ENCODE measurements at places on chromosomes 6 and 20. TPM values are rescaled to one million over a fixed set of nuclear protein-coding genes. Genes with fewer than 3 reads are reported as not detected.

GRCh38 chr20:37895166-37895565, 7.8 kb upstream of the VSTM2L start:
- no peak overlapping the region for H3K4me3 ChIP-seq
- H3K27me3 ChIP-seq, result peaks cover 10% of the 10 kb centered on the region
- H3K36me3 ChIP-seq, result no peaks in the 10 kb centered on the region
- no peak overlapping the region for H3K27ac ChIP-seq
- no peak for DNase-seq

DNA sequence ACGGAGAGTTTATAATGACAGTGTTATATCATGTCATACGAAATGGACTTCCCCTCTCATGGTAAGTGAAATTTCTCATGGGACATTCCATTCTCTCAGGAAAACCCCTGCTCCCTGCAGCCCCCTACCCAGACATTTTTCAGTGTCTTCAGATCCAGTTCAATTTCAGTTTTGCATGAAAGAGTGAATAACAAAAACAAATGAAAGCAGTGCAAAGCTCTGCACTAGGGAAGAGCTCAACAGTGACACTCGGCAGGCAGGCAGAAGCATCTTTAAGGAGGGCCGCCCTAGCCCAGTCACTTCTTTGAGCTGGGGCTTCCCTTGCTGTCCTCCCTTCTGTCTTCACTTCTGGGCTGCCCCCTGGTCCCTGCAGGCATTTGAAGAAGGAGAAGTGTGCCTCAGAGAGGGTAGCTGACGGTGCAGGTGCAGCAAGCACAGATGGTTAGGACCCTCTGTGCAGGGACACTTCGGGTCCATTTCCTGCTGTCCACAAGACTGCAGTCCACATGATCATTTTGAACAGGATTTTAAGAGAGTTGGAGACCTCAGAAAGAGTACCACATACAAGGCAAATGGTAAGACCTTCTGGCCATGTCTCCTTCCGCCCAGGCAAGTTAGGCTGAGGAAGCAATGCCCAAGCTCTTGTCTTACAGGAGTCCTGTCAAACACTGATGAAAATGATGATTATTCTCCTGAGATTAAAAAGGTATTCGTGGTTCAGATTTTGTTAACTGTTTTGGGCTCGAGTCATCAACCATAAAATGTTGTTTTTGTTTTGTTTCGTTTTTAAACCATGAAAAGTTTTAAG, 5.4 kb upstream of the DUSP22 start:
- H3K4me3 ChIP-seq, result no peak overlapping the region
- H3K27me3 ChIP-seq, result peaks cover 26% of the 10 kb centered on the region
- H3K27ac ChIP-seq, result no peak overlapping the region
- DNase-seq, result no peak
- H3K36me3 ChIP-seq, result no peaks in the 10 kb centered on the region
- peaks cover 4% of the 10 kb centered on the region for H3K4me1 ChIP-seq

DNA sequence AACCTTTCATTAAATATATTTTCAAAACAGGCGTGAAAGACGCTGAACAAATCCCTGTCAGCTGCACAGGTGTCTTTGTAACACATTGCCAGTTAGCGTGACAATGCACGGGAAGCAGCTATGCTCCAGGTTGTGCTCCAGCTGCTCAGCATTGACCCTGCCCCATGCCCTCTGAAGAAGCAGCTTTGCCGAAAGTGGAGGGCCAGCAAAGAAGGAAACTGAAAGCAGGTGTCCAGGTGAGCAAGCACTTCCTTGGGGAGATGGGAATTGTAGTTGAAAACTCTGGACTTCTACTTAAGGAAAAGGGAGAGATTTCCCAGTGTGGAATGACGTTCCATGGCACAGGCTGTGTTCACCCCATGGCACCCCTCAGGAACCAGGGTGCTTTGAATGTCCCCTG, 125.7 kb downstream of the TTLL2 start:
- no peaks in the 10 kb centered on the region for H3K4me1 ChIP-seq
- peaks cover 5% of the 10 kb centered on the region for H3K27me3 ChIP-seq

- H3K4me3 ChIP-seq, result no peak overlapping the region
- H3K27ac ChIP-seq, result no peak overlapping the region
- H3K4me1 ChIP-seq, result peaks cover 5% of the 10 kb centered on the region
- peak; percentile 23 for DNase-seq
- no peaks in the 10 kb centered on the region for H3K36me3 ChIP-seq
- peaks cover 18% of the 10 kb centered on the region for H3K27me3 ChIP-seq
These were observed 36.3 kb upstream of the SULF2 start for GRCh38 chr20:47821481-47822100.

- H3K4me1 ChIP-seq, result peaks cover 4% of the 10 kb centered on the region
- H3K27me3 ChIP-seq, result no peaks in the 10 kb centered on the region
- no peak overlapping the region for H3K4me3 ChIP-seq
- DNase-seq, result no peak
- no peak overlapping the region for H3K27ac ChIP-seq
These were observed 79.0 kb upstream of the POPDC3 start for GRCh38 chr6:105258816-105259215.

GRCh38 chr20:54208548-54209176, 775 bp downstream of the PFDN4 start:
- peak overlapping the region; percentile 86 for H3K4me3 ChIP-seq
- peaks cover 4% of the 10 kb centered on the region for H3K36me3 ChIP-seq
- peak overlapping the region; percentile 91 for H3K27ac ChIP-seq
- no peak for DNase-seq
- peaks cover 18% of the 10 kb centered on the region for H3K4me1 ChIP-seq

GRCh38 chr6:20569000-20569610, 34.8 kb downstream of the CDKAL1 start:
- no peaks in the 10 kb centered on the region for H3K27me3 ChIP-seq
- no peak overlapping the region for H3K4me3 ChIP-seq
- H3K27ac ChIP-seq, result no peak overlapping the region
- DNase-seq, result no peak

DNA sequence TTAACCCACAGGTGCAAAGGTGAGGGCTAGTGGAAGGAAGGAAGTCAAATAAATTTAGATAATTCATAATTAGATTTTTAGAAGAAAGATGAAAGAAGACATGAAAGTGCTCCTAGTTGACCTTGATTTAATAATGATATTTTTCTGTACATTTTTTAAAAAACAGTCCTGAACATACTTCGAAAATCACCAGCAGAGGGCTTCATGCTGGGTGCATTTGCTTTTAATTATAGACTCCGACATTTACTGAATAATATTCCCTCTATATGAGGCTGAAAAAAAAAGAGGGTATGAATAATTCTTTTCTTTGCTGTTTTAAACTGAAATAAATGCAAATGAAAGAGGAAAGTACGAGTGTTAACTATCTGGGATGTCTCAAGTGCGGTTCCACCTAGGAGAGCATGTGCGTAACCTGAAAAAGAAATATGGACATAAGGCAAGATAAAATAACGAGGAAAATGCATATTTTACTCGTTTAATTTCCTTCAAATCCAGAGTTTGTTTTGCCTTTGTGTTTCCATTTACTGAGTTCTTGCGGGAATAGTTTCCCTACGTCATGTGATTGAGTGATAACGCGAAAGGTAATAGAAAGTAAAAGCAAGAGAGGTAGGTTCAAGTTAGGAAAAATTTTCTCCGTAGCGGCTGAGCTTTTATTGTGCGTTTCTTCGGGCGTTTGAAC, 3.1 kb upstream of the TFAP2B start:
- no peak overlapping the region for H3K4me3 ChIP-seq
- no peak overlapping the region for H3K27ac ChIP-seq
- DNase-seq, result no peak
- no peaks in the 10 kb centered on the region for H3K36me3 ChIP-seq
- no peaks in the 10 kb centered on the region for H3K4me1 ChIP-seq
- no peaks in the 10 kb centered on the region for H3K27me3 ChIP-seq

- no peak for DNase-seq
- H3K36me3 ChIP-seq, result no peaks in the 10 kb centered on the region
- H3K27me3 ChIP-seq, result no peaks in the 10 kb centered on the region
These were observed 176.9 kb upstream of the CITED2 start for GRCh38 chr6:139551376-139551775.

DNA sequence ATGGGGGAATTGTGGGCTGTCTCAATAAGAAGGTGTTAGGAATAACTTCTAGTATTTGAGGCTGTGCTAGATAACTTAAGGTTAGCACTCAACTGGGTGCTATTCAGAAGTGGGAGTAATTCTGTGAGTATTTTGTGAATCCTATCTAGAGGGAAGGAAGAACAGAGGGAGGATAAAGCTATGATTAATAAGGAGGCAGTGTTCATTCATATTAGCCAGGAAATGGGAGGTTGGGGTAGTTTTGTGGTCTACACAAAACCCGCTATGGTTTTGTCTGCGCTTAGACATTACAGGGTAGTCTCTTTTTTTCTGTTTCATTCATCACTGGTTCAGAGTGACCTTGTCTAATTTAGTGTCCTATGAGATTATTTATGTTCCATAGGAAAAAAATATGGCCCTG, 341.0 kb downstream of the ARHGAP18 start:
- H3K27me3 ChIP-seq, result no peaks in the 10 kb centered on the region
- H3K36me3 ChIP-seq, result no peaks in the 10 kb centered on the region
- no peak overlapping the region for H3K4me3 ChIP-seq
- DNase-seq, result no peak

DNA sequence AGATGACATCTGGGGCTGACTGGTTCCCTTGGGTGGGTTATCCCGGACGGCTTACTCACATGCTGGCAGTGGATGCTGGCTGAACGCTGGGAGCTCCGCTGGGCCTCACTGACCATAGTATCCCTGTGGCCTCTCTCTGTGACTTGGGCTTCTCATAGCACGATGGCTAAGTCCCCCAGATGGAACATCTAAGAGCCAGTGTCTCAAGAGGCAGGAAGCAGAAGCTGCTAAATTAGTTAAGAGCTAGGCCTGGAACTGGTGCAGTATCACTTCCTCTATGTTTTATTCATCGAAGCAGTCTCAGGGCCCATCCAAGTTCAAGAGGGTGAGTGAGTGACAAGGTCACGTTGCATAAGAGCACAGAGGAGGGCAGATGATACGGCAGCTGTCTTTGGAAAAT, 116.5 kb upstream of the LAMP5 start:
- no peak overlapping the region for H3K27ac ChIP-seq
- no peaks in the 10 kb centered on the region for H3K27me3 ChIP-seq
- H3K4me3 ChIP-seq, result no peak overlapping the region

DNA sequence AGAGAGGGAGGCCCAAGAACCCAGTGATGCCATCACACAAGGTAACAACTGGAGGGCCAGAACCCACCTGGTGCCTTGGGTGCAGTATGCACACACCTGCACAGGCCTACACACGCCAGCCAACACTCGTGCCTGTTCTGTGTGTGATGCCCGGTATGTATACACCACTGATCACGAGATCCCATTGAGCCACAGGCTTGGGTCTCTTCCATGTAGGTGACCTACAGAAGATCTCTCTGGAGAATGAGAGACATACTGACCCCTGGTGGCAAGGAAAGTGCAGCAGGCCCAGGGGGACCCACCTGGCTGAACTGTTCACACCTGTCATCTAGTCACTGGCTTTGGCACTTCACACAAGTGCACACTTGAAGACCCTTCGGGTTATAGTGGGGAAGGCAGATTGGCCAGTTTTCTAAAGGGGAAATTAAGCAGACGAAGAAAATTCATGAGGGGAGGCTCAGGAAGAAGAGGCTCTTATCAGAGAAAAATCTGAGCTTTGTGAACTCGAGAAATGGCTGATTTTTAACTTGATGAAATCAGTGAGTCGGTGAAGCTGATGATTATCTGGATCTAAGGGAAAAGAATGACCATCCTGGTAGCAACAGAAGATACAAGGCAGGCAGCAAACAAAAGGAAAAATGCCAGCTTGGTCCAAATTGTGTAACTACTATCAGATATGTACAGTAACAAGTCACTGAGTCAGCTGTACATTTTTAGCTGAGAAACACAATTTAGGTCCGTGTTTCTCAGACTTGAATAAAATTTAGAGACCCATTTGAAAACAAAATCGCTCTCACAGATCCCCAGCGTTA, 69.1 kb upstream of the PBOV1 start:
- H3K36me3 ChIP-seq, result no peaks in the 10 kb centered on the region
- peaks cover 6% of the 10 kb centered on the region for H3K4me1 ChIP-seq
- H3K4me3 ChIP-seq, result no peak overlapping the region
- H3K27ac ChIP-seq, result no peak overlapping the region

GRCh38 chr6:17957498-17957897, 29.9 kb downstream of the KIF13A start:
- no peak for DNase-seq
- H3K4me3 ChIP-seq, result no peak overlapping the region
- no peak overlapping the region for H3K27ac ChIP-seq

DNA sequence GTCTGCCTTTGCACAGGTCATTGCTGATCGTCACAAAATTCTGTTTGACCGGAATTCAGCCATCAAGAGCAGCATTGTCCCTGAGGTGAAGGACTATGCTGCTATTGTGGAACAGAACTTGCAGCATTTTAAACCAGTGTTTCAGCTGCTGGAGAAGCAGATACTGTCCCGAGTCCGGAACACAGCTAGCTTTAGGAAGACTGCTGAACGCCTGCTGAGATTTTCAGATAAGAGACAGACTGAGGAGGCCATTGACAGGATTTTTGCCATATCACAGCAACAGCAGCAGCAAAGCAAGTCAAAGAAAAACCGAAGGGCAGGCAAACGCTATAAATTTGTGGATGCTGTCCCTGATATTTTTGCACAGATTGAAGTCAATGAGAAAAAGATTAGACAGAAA, 24.6 kb upstream of the CALHM6 start:
- no peaks in the 10 kb centered on the region for H3K4me1 ChIP-seq
- no peaks in the 10 kb centered on the region for H3K27me3 ChIP-seq
- H3K36me3 ChIP-seq, result no peaks in the 10 kb centered on the region
- DNase-seq, result no peak
- H3K4me3 ChIP-seq, result no peak overlapping the region
- no peak overlapping the region for H3K27ac ChIP-seq

DNA sequence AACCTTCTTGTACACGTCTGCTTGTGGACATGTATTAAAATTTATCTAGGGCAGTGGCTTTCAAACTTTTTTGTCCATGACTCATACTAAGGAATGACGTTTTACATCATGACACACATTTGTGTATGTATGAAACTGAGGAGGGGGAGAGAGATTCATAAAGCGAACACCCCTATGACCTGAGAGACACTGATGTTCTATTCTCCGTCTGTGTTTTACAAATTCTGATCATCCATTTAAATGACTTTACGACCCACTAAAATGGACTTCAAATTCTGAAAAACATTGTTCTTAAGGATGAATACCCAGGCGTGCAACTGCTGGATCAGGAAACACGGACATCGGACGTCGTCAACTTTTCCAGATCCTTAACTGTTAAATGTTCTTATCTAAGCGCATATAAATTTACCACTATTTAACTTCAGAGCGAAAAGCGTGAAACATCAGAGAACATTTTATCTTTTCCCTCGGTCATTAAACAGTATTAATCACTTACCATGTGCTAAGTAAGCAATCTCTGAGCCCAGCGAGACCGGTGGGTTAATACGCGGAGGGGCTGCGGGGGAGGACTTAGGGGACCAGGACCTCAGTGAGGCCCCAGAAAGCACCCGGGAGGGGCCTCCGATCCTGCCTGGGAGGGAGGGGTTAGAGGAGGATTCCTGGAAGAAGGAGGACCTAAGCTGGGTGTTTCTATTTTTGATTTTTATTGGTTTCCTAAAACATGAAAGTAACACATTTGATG, 1.2 kb downstream of the PLAGL1 start:
- DNase-seq, result peak; percentile 16
- H3K27me3 ChIP-seq, result no peaks in the 10 kb centered on the region

The SIRPA gene
- 15.3 TPM for total RNA-seq

The COX4I2 gene
- not detected for total RNA-seq

The ACTL10 gene
- total RNA-seq, result 0.22 TPM

The ALDH8A1 gene
- 1.4 TPM for total RNA-seq

The SLCO4A1 gene
- 107 TPM for total RNA-seq

The JPH2 gene
- total RNA-seq, result 0.17 TPM

The NDUFAF5 gene
- 30.8 TPM for total RNA-seq

The BPIFA1 gene
- not detected for total RNA-seq

The SRMS gene
- 3.2 TPM for total RNA-seq

All from HCT116 (cell line).